ENCODE measurements at places on chromosomes 7 and 10.
A peak's percentile ranks its signal among the peaks of the same experiment; 100 is the strongest.

DNA sequence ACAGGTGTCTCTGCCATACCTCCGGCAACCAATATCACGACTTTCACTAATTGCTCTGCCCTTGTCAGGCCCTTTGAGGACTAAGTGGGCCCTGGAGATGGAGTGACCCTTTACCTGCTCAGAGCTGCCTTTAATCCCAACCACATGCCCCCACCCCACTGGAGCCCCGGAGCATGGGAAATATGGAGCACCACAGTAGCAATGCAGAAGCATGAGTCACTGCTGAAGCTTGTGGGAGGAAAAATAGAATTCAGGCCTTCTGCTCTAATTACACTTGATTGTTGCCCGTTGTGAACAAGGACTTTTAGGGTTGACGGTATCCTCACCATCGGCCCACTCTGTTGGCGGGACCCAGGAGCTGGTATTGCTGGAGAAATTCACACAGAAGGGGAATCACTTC lies 52.5 kb upstream of the FRMD4A start:
- no peak for DNase-seq

DNA sequence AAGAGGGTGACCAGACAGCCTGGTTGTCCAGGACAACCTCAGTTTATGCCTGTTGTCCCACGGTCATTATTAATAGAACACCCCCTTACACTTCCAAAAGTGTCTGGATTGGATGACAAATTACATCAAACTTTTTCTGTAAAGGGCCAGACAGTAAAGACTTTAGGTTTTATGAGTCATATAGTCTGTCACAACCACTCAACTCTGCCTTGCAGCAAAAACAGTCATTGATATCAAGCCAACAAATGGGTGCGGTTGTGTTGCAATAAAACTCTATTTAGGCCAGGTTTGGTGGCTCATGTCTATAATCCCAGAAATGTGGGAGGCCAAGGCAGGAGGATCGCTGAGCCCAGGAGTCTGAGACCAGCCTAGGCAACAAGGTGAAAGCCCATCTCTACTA lies 66.7 kb upstream of the ATP6V0A4 start:
- no peak for DNase-seq

DNA sequence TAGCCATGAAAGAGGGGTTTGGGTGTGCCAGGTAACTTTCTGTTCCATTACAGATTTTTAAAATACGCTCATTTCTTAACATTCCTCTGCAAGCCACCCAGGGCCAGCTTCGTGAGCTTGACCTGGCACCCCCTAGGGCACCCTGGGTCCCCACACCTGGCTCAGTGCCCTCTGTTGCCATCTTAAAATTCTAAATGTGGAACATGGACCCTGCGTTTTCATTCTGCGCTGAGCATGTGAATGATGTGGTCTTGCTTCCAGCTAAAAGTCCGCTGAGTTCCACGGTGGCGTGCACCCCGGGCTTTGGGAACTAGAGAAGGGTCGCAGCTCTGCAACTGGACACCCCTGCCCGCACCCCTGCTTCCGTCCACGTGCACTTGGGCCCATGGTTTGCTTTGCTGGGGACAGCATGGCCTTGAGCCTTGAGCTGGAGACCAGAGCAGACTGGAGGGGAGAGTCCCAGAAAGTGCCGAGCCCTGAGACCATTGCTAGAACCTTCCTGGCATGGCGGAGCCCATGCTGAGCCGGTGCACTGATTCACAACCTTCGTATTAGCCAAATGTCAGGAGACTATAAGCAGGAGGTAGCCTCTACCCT lies 91.1 kb downstream of the RGS10 start:
- no peak for DNase-seq

DNA sequence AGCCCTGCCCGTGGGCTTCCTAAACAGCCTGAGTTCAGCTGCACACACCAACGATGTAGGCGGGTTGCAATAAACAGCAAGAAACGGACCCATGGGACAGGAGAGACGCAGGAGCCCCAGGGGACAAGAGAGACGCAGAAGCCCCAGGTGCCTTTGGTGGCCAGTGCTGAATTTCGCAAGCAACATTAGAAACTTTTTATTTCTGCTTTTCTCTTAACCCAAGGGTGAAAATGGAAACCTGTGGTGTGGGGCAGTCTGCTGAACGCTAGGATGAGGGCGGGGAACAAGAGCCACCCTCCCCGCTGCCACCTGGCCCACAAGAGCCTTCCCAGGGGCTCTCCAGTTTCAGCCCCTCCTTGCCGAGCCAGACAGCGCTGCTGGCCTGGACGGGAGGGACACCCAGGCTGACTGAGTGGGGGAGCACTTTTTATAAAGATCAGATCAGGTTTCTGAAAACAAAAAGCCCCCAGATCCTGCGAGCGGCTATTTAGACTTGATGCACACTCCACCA lies 20.0 kb upstream of the GPR146 start:
- DNase-seq: no peak

DNA sequence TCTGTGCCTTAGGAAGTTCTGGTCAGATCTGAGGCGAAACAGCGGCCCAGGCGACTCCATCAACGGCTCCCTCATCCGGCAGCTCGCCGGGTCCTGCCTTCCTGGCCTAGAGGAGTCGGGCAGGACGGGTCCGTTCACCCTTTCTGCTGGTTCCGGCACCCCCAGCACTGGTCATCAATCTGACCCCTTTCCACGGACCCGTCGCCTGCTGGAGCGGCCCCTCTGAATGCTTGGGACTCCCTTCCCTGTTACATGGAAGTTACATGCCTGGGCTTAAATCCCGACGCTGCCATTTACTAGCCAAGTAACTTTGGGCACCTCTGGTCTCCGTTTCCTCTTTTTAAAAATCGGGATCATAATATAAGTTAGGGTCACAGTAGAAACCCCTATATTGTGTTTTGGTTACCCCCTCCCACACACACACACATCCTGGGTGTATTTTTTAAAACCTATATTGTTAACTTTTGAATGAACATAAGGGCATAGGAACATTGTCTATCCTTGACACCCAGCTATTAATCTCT lies 607 bp upstream of the GGCT start:
- DNase-seq: no peak

- DNase-seq: no peak
Observed at GRCh38 chr7:39634478-39634805, 11.1 kb downstream of the RALA start.

DNA sequence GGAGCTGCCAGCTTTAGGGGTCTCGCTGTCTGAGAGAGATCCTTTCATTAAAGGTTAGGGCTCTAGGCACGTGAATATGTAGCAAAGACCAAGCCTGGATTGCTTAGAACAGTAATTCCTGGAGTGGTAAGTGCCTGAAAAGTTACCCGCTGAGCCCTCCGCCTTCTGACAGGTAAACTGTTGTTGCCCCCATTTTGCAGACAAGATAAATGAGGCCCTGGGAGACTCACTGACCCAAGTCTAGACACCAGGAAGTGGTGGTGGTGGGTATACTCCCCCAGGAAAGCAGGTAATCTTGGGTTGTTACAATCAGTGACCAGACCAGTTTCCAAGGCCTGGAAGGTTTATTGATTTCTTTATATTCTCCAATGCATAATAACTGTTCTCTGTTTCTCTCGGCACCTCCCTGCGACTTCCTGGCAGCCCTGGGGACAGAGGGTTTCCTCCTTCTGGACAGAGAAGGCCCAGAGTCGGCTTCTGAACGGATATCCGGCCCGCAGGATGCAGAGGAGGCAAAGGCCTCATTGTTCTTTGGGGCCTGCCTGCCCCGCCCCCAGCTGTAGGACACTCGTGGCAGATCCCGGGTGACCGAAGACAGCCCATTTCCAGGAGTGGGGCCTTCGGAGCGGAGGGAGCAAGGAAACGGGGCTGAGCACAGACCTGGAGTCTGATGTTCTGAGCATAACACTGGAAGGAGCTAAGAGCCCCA lies 1.3 kb upstream of the GRK5 start:
- DNase-seq: peak; percentile 20

Data from T-helper 9 cell (primary cell).